Activated B cell treated with CpG ODN at 0.5 μM for 24 hours (primary cell): ENCODE measurements at places on chromosomes 7 and 10.

DNA sequence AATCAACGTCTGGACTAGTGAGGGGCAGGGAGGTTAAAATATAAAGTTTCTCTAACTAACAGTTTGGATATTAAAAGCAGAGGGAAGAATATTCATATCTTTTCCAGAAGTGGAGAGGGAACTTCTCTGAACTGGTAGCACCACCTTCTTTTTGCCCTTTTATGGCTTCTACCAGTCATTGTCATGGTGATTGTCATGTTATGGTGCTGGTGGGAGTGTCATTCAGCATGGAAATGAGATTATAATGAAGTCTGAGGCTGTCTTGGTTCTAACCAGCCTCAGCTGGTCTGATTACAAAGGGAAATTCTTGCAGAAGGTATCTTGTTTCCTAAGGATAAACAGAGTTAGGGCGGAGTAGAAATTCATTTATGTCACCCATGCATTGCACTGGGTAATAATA is 523.8 kb downstream of the ZWINT start:
- DNase-seq: no peak

DNA sequence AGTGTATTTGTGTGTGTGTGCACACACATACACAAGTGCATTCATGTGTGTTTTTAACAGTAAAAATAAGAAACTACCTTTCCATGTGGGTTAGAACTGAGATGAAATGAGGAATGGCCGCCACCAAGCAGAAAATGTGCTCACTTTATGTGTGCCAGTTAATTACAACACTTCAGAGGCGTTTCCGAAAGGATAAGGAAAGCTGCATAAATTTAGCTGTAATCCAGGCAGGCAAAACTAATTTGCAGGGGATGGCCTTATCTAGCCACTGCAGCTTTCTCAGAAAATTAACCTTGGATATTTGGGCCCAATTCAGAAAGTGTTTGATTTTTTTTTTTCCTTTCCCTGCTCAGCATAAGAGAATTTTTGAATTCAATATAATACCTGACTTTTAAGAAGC is 328.8 kb upstream of the PHF14 start:
- no peak for DNase-seq

- no peak for DNase-seq
Measured at GRCh38 chr7:37342176-37342687, 106.4 kb downstream of the ELMO1 start.

- no peak for DNase-seq
Measured at GRCh38 chr10:119298810-119299209, 91.4 kb downstream of the GRK5 start.

- no peak for DNase-seq
Measured at GRCh38 chr7:27110186-27111031, 7.9 kb upstream of the HOXA2 start.

GRCh38 chr10:16258291-16259040 is 178.3 kb upstream of the PTER start:
- DNase-seq: no peak

DNA sequence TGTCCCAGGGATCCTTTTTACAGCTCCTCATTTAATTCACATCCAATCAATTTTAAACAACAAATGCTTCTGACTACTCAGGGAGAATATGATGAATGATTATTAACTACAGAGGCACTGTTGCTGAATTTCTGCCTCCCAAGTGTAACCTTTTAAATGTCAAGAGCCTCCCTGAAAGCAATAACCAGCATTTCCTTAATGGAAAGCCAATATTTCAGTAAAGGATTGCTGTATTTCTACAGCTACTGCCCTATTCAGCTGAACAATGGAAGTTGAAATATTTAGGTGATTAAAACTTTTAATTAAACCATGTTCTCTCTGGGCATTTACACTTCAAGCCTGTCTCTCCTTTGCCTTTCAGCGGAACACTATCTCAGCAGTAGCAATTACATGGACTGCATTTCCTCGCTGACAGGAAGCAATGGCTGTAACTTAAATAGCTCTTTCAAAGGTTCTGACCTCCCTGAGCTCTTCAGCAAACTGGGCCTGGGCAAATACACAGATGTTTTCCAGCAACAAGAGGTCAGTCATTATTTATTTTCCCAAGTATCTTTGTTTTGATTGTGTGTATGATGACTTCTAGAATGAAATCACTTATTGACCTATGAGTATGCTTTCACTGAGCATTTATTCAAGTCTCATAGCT is 304.7 kb downstream of the BICC1 start:
- no peak for DNase-seq
